ENCODE measurements at places on chromosomes 3 and 15. TPM values are rescaled to one million over a fixed set of nuclear protein-coding genes. Genes with fewer than 3 reads are reported as not detected.

Gene CHRNB4
- not detected for total RNA-seq

Gene EBLN2
- 8.7 TPM for total RNA-seq

Gene ACVR2B
- 13.7 TPM for total RNA-seq

Gene TTLL13
- 1.0 TPM for total RNA-seq

Gene CDCP1
- total RNA-seq = not detected

Gene SERINC4
- total RNA-seq = 0.23 TPM

Gene PARP15
- total RNA-seq = 56.9 TPM

Gene ERICH6
- not detected for total RNA-seq

Gene GCNT3
- total RNA-seq = not detected

Gene APOD
- total RNA-seq = not detected

Gene DLL4
- not detected for total RNA-seq

Gene ALDH1L1
- total RNA-seq = not detected

Gene ATP13A5
- total RNA-seq = not detected

Gene SAMD7
- total RNA-seq = not detected

Gene CPLX3
- 0.39 TPM for total RNA-seq

Gene MB21D2
- 1.4 TPM for total RNA-seq

Gene ARPIN
- total RNA-seq = 0.14 TPM

Gene CCDC54
- not detected for total RNA-seq

Gene IL17RB
- not detected for total RNA-seq

All from naive thymus-derived CD8-positive, alpha-beta T cell (primary cell).